ENCODE measurements at places on chromosomes 2 and 18.

- DNase-seq, result no peak
These were observed 98.1 kb upstream of the SCG2 start for GRCh38 chr2:223700221-223700620.

DNA sequence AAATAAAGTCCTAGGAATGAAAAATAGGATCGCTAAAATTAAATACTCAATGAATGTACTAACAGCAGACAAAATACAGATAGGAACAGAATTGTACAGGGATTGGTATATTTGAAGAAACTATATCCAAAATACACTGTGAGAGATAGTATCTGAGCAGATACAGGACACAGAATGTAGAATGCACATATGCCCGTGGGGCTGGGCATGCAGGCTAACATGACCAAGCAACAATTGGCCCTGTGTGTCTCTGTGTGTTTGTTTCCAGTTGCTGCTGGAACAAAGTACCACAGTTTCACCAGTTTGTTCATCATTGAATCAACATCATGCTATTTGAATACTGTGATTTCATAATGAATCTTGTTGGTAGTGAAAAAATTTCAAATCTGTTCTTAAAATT is 127.6 kb downstream of the PMAIP1 start:
- DNase-seq, result no peak

- no peak for DNase-seq
These were observed 15.4 kb upstream of the MSGN1 start for GRCh38 chr2:17800693-17801458.

DNA sequence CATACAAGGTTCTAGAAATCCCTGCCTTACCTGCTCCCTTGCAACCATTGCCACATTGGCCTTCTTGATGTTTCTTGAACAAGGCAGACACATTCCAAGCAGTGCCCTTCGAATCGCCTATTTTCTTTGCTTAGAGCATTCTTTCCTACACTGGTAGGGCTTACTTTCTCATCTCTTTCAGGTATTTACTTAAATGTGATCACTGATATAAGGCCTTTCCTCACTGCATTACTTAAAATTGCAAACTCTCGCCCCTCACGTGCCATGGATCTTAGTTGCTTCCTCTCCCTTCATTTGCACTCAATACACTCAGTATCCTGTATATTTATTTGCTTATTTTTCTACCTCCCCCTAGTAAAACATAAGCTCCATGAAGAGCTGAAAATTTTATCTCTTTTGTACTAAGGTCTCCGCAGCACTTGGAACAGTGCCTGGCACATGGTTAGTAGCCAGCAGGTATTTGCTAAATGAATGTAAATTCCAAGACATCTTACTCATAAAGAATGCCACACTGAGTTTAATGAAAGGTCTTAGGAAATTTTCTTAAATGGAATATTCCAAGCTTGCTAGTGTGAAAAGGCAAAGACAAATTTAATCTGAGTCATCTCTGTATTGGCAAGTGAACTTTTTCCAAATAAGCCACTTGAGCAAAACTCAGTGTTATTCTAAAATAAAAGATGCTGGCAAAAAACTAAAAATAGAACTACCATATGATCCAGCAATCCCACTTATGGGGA is 42.4 kb upstream of the FIGN start:
- DNase-seq, result no peak

DNA sequence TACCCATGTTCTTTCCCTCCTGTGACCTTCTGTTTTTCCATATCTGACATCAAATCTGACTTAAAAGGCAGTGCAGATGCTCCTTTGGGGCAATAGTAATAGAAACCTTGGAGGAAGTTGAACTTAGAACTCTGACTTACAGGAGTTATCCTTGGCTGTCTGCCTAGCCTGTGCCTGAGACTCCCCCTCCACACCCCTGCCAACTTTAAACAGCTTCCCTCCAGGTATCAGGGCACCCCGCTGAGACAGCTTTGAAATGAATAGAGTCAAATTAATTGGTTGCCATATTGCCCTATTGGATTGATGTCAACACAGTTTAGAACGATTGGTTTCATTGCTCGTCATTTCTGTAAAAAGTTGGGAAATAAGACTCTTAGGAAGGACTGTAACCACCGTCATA is 322.0 kb downstream of the PRKCE start:
- peak; percentile 2 for DNase-seq

- DNase-seq, result no peak
These were observed 17.1 kb upstream of the SNED1 start for GRCh38 chr2:240981280-240981679.

DNA sequence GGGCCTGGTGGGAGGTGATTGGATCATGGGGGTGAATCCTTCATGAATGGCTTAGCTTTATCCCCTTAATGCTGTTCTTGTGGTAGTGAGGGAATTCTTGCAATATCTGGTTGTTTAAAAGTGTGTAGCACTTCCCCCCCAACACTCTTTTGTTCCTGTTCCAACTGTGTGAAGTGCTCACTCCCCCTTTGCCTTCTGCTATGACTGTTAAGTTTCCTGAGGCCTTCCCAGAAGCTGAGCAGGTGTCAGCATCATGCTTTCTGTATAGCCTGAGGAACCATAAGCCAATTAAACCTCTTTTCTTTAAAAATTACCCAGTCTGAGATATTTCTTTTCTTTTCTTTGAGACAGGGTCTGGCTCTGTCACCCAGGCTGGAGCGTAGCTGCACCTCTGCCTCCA is 139.4 kb downstream of the RNF152 start:
- DNase-seq, result no peak

DNA sequence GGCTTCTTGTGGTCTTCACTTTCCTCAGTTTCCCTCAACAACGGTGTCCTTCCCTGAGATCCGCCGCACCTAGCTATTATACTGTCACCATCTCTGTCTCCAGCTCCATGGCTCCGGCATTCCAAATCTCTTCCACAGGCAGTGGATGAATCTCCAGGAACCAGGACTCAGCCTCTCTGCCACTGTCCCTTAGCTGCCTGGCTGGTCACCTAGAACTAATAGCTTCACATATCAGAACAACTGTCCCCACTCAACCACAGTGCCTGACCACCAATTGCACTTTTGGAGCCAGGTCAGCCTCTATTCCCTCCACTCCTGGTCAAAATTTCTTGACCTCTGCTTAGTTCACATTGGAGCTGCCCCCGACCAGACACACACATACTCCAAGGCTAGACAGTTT is 38.1 kb upstream of the AFF3 start:
- DNase-seq, result no peak

DNA sequence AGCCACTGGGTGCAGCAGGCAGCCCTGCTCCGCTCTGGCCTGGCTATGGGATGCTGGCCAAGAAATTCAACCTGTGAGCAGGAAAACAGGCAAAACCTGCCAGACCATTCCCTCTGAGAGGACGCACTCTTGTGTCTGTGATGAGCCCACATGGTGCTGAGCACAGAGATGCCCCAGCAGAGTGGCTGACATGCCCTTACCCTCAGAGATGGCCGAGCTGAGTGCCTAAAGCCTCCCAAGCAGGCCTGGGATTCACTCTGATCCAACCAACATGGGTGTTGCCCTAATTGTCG is 34.3 kb upstream of the TAF1B start:
- DNase-seq, result no peak

- no peak for DNase-seq
These were observed 28.3 kb downstream of the ANXA4 start for GRCh38 chr2:69770193-69770702.

DNA sequence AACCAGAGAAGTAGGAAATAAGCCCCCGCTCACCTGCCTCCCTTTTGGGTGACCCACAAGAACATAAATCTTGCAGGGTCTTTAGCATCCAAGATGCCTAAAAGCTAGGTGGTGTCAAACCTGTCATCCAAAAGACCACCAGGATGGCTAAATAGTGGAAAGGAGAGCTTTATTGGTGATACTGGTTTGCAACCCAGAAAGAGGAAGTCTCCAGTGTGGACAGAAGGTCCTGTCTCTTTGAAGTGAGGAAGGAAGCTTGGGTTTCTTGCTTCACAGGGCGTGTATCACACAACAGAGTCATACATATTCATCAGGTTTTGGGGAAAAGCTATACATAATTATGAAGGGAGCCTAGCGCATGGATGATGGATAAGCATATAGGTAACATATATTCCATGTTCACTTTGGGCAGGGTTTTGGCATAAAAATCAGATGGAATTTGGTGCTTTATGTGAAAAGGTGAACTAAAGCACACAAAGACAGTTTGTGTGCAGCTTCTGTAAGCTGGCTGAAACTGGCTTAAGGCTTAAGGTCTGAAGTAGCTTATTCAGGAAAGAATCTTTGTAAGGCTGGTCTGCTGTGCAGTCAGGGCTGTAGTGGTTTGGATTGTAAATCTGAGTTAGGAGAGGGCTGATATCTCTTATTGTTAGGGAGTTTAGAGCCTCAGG is 102.2 kb upstream of the MSH2 start:
- DNase-seq, result no peak

- no peak for DNase-seq
These were observed 635.8 kb downstream of the DSC3 start for GRCh38 chr18:30406728-30407127.

GRCh38 chr2:46942143-46942526 is 26.5 kb upstream of the MCFD2 start:
- DNase-seq, result peak; percentile 73

GRCh38 chr18:55405475-55405874 is 182.5 kb downstream of the TCF4 start:
- no peak for DNase-seq

DNA sequence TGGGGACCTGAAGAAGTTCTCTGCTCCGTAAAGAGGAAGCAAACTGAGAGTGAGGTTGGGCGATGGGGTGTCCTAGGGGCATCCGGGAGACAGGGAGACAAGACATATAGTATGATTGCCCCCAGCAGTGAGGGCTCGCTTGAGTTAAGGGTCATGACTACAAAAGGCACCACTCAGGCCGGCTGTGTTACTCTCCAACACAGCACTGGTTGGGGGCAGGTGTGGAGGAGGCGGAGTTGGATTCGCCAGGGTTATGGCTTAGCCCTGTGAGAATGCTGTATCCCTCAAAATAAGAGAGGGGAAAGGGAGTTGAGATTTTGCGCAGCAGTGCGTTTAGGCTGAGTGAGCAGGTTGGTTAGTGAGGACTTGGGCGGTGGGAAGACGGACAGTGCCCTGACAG is 12.0 kb downstream of the DYSF start:
- DNase-seq, result no peak

GRCh38 chr2:129757366-129757914 is 222.0 kb upstream of the RAB6C start:
- DNase-seq, result no peak

DNA sequence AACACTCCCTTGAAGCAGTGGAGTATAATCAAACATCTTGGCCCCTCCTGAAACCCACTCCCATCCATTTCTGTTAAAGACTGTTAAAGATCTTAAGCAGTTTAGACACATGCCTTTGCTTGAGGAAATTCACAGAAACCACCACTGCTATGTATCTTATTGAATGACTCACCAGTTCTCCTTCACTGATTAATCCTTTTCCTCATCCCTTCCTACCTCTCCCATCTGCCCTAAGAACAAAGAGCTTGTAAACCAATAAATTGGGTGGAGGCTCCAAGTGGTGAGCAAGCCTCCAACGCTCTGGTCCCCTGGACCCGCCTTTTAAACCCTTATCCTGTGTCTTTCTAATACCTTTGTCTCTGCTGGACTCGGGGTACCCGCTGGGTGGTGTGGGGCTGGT is 746.1 kb downstream of the LRP1B start:
- no peak for DNase-seq

DNA sequence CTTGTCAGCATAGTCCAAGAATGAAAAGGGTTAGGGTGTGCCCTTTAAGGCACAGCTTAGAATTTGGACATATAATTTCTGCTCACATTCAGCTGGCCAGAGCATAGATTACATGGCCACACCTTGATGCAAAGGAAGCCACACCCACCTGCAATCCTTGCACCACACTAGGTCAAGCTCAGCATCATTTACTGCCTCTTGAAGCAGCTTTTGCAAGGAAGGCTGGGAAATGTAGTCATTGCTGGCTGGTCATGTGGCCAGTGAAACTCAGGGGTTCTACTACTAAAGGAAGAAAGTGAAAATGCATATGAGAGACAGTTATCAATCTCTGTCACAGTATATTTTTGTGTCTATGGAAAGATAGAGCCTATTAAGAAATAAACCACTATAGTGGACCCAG is 159.3 kb downstream of the GFPT1 start:
- DNase-seq, result no peak

GRCh38 chr2:173934895-173935294 is 30.3 kb downstream of the SP3 start:
- DNase-seq, result no peak

DNA sequence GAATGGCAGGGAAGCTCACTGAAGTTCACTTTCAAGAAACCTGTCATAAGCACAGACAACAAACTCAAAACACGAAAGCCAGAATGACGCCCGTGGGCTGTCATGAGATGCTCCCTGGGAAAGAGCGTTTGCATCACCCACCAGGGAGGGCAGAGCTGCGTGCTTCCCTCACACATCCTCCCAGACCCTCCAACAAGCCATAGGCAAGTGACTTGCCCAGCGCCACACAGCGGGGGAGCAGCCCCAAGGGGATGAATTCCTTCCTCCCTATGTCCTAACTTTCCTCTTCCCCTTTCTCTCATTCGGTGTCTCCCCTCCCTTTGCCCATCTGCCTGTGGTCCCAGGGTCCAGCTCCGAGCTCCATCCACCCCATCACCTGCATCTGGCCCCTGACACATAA is 10.7 kb downstream of the BIN1 start:
- no peak for DNase-seq

- no peak for DNase-seq
These were observed 230.0 kb upstream of the EPHA4 start for GRCh38 chr2:221802089-221802488.

GRCh38 chr2:109118321-109118720 is 10.7 kb upstream of the SH3RF3 start:
- no peak for DNase-seq

- DNase-seq, result no peak
These were observed 324.0 kb downstream of the IRS1 start for GRCh38 chr2:226475650-226476049.

DNA sequence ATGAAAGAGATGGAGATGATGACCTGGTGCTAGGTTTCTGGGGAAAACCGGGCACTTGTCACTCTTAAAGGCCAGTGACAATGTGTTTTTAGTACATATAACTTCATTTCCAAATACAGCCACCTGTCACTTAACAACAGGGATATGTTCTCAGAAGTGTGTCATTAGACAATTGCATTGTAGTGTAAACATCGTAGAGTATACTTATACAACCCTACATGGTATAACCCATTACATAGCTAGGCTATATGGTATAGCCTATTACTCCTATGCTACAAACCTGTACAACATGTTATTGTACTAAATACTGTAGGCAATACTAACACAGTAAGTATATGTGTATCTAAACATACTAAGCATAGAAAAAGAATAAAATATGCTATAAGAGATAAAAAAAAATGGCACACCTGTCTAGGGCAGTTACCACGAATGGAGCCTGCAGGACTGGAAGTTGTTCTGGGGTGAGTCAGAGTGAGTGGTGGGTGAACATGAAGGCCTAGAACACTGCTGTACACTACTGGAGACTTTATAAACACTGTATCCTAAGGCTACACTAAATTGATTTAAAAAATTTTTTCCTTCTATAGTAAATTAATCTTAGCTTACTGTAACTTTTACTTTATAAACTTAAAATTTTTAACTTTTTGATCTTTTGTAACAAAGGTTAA is 123.2 kb downstream of the THADA start:
- no peak for DNase-seq

DNA sequence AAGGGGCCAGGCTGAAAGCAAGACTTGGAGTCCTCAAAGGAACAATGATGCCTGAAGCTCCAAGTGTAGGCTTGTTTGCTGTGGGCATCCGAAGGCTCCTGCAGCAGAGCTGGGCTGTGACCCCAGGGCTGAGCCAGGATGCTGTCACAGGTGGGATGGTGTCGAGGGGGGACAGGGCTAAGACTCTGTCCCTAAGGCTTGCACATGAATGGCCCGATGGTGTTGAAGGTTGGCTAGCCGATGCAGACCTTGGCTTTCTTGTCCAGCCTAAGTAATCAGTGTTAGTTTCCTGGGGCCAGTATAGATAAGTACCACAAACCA is 251.0 kb downstream of the NDUFA10 start:
- DNase-seq, result no peak
